ENCODE measurements at places on chromosomes 1 and 21.

DNA sequence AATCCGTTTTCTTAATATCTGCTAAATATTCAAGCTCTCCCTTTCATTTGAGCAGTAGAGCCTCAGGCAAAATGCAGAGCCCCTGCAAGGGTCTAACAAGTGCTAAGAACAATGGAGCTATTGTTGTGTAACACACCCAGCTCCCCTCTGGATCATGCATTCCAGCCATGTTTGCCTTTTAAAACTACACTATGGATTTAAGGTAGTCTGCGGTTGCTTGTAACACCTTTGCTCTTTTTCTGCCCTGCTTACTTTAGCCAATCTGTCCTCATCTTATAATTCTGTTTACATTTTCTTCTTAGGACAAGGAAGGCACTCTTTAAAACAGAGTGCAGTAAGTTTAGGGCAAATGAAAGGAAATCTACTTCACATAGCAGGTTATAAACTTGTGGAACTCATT is 60.0 kb upstream of the C1orf105 start:
- DNase-seq = no peak

GRCh38 chr1:167330601-167331293 is 110.1 kb downstream of the POU2F1 start:
- no peak for DNase-seq

- DNase-seq = no peak
Measured at GRCh38 chr1:106907795-106908194, 148.7 kb upstream of the PRMT6 start.

- no peak for DNase-seq
Measured at GRCh38 chr1:117070124-117070523, 10.0 kb downstream of the TTF2 start.

GRCh38 chr1:181392613-181393220 is 90.6 kb upstream of the CACNA1E start:
- DNase-seq = no peak

GRCh38 chr1:163970699-163971098 is 588.3 kb upstream of the PBX1 start:
- no peak for DNase-seq

DNA sequence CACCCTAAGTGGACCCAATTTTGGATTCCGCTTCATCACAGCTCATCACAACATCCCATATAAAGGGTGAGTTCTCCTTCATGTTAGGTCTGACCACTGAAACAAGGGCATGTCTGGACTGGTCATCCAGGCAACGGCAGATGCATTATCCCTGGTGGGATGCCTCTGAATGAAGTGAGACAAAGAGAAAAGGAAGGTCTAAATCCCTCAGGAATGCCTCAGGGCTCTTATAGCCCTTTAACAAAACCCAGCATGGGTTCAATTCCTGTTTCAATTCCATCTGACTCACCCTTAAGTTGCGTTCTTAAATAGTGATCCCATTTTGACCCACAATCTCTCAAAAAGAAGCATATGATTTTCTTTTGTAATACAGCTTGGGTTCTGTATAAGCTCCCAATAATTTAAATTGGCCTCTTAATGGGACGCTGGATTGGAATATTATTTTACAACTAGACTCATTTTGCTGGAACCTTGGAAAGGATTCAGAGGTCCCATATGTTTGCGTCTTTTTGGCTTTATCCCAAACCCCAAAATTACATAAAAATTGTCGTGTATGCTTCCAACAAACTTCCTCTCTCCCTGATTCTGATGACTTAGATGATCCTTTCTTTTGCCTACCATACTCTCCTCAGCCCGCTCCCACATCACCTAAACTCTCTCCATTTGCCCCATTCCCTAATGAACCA is 287.4 kb upstream of the ZP4 start:
- no peak for DNase-seq

DNA sequence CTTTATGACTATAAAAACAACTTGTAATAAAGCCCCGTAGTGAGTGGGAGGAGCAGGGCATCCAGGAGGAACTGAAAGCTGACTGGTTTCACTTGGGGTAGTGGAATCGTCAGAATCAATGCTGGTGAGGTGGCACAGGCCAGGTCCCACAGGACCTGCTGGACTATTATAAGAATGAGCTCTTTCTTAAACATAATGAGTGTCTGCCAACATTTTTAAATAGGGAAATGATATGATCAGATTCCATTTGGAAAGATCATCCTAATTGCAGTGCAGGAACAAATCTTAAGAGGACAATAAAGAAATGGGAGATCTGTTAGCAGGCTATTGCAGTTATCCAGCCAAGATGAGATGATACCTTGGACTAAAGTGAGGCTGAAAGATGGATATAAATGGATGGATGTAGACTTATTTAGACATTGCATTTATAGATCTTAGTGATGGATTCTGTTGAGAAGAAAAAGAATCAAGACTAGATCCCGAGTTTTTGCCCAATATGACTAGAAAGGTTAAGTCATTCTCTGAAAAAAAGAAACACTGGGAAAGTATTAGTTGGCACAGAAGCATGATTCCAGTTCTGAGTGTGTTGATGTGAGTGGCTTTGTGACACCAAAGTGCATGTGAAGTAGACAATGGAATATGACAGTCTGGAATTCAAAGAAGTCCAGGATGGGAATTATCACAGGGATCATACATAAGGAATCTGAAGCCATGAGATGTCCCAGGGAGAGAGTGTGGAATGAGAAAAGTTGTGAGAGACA is 153.3 kb upstream of the SGIP1 start:
- DNase-seq = no peak

- no peak for DNase-seq
Measured at GRCh38 chr1:219041818-219042217, 131.9 kb upstream of the LYPLAL1 start.

DNA sequence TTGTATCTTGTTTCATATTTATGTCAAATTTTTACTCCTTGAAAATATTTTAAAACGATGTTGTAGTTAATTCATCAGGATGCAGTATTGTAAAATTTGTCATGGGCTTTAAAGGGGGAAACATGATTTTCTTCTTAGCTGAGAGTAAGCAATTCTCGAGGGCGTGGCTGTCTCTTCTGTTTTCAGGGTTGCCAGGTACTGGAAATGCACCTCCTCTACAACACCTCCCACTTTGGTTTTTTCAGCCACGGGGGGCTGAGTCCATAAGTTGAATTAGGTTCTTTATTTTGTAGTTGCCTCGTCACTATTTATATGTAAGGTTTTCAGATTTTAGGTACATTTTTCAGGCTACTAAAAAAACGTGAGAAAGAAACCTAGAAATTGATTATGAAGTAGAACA is 64.0 kb downstream of the PRDM2 start:
- DNase-seq = no peak

DNA sequence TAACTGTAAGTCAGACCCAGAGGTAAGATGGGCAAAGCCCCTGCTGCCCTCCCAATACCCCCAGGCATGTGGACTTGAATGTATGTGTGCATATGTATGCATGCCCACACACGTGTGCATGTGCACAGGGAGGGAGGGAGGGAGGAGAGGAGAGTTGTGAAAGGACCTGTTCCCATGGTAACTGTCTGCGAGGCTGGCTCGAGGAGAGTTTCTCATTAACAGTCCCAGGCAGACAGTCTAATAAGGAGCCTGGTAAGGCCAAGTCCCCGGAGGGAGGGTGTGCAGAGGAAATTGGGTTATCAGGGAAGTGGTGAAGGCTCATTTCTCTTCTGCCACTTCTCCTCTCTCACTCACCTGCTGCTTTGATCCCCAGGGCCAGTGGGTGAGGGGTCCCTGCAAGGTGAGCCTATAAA is 74.9 kb downstream of the NFASC start:
- DNase-seq = no peak

DNA sequence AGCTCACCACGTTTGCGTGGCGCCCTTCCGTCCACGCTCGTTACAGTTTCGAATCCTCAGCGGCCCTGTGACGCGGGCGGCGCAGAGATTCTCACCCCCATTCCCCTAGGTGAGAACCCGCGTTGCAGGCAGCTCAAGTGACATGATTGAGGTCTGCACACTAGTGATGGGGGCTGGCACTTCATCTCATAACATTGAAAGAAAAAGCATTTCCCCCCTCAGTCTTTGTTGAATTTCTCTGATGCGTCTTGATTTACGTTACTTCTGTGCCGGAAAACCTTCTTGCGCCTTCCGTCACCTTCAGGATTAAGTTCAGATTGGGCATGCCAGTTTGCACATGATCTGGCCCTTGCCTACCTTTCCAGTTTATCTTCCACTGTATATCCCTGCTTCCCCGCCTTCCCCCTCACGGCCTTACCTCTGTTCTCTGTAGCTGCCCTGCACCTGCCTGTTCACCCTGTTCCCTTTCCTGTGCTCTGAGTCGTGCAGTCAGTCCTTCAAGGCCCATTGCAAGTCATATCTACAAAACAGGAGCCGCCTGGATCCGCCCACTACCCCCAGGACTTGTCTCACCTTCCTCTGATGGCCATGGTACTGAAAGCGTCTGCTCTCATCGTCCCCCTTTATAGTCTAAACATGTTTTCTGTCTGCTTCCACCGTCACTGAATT is 1.1 kb downstream of the CTPS1 start:
- peak; percentile 11 for DNase-seq

DNA sequence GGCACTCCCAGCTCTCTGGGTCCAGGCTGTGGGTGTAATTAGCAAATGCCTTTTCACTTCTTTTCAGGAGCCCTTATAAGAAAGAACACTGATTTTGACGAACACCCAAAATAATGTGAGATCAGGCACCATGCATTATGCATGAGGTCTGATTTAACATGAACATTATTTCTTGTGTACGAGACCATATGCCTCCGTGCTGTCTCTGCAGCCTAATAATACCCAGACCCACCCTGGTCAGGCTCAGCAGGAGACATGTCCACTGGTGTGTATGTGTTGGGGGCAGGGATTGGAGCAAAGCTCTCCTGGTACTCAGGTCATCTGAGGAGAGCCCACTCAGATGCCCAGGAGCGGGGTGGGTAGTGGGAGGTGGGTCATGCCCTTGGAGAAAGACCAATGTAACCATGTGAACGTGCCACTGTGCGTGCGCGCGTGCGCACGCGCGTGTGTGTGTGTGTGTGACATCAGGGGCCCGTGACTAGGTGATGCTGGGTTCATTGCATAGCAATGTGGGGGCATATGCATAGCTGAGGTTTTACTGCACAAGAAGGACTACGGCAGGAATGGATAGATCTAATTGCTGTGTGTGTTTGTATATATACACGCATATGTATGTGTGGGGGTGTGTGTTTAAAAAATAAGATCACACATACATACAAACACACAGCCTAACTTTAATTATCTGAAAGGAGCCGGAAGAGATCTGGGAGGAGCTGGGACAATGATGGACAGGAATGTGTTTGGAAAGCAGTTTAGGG is 7.1 kb downstream of the POU3F1 start:
- no peak for DNase-seq

DNA sequence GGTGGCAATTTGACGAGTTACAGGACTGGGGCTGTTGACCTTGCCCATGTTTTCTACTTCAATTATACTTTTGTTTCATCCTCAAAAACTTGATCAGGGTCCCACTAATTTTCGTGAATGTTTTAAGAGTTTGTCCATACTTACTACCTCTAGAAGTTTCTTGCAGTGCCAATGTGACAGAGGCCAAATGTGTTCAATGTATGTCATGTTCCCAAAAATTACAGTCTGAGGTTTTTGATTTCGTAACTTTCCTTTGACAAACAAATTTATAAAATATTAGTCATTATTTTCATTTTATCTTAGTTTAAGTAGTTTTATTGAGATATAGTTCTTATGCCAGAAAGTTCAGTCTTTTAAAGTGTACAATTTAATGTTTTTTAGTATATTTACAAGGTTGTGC is 15.3 kb downstream of the VPS13D start:
- DNase-seq = no peak

DNA sequence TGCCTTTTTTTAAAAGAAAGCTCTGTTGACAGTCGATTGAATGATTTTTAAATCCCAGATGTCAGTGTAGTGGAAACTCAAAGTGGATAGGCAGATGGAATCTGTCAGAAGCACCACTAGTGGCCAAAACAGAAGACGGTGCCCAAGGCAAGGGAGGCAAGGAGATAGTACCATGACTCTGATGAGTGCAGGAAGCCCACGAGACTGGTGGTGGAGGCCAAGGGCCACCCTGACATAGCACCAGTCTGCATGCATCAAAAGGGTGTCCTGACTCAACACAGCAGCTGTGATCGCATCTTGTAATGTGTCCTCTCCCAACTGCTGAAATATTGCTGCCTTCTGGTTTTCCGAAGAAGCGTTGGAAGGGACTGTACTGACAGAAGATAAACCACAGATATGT is 124.1 kb upstream of the PAPPA2 start:
- no peak for DNase-seq

GRCh38 chr1:25782608-25783201 is 17.3 kb upstream of the SELENON start:
- no peak for DNase-seq

GRCh38 chr1:154859786-154860155 is 10.3 kb downstream of the KCNN3 start:
- no peak for DNase-seq

DNA sequence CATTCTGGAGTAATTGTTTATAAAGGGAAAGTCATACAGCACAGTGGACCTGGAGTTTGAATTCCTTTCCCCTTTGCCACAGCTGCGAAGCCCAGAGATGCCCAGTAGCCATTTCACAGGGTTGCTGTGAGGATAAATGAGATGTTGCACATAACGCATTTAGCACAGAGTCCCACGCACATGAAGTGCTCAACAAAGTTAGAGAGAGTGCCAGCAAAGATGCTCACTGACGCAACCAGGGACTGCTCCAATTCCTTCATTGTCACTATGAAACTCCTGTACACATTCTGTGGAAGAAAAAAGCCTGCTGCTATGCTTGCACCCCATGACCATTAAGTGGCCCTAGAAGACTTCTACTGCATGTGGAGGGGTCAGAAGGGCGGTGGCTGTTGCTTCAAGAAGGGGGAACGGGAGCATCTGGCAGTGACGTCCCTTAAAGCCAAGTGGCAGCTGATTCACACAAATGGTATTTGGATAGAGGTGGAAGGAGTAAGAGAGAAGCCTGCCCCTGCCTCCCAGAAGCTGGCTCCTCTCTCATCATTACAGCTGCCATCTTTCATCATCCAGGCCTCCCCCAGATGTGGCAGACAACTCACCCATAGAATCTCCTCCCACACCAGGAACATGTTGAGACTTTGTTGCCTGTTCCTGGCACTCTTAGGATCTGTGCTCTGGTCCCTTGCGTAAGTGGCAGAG is 26.5 kb upstream of the VAV3 start:
- no peak for DNase-seq

DNA sequence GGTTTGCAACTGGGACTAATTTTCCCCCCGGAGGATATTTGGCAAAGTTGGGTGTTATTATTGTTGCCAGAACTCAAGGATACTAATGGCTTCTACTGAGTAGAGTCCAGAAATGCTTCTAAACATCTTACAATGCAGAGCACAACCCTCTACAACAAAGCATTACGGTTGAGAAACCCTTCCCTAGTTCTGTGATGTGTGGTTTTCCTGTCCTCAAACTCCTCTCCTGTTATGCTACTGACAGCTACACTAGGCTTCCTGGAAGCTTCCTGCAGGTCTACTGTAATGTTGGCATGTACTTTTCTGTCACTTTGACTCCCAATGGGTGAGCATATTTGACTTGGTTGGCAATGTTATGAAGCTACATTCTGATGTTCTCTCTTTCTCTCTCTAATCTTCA is 1656.9 kb downstream of the MRPL39 start:
- DNase-seq = no peak

- DNase-seq = no peak
Measured at GRCh38 chr1:54551891-54552290, 3.9 kb downstream of the ACOT11 start.

GRCh38 chr1:245858722-245859492 is 648.2 kb downstream of the SMYD3 start:
- DNase-seq = no peak

All from stimulated activated CD8-positive, alpha-beta memory T cell treated with anti-CD3 and anti-CD28 coated beads, Interleukin-15, amount 100 ng/mL, for 24 hours (primary cell).